ENCODE measurements at places on chromosomes 5 and 9. TPM values are rescaled to one million over a fixed set of nuclear protein-coding genes. Genes with fewer than 3 reads are reported as not detected.

GRCh38 chr9:134267305-134267880 is 58.9 kb upstream of the RXRA start:
- H3K27me3 ChIP-seq: no peaks in the 10 kb centered on the region
- no peaks in the 10 kb centered on the region for H3K36me3 ChIP-seq
- peak overlapping the region; percentile 57 for H3K27ac ChIP-seq
- H3K4me3 ChIP-seq: no peak overlapping the region

DNA sequence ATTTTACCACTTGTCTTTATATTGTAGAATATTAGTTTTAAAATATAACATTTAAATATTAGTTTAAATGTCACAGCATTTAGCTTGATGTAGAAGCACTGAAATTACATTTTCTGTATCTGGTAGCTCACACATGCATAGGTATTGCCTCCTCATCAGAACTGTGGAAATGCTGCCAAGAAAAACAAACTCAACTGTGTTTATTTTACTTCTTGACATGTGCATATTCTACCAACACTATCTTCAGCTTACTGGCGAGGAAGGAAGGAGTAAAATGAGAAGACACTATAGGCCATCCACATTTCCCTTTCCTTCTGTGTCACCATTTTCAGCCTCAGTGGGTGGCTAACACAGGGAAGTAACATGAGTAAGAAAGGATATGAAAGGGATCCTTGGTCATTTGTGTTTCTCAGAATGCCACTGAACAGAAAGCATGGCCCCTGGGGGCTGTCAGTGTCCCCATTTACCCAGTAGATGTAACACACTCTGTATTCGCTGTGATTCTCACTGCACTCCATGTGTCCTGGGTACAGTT is 81.0 kb upstream of the HTR4 start:
- no peaks in the 10 kb centered on the region for H3K36me3 ChIP-seq
- no peaks in the 10 kb centered on the region for H3K27me3 ChIP-seq
- DNase-seq: no peak
- no peak overlapping the region for H3K4me3 ChIP-seq
- peaks cover 21% of the 10 kb centered on the region for H3K4me1 ChIP-seq

DNA sequence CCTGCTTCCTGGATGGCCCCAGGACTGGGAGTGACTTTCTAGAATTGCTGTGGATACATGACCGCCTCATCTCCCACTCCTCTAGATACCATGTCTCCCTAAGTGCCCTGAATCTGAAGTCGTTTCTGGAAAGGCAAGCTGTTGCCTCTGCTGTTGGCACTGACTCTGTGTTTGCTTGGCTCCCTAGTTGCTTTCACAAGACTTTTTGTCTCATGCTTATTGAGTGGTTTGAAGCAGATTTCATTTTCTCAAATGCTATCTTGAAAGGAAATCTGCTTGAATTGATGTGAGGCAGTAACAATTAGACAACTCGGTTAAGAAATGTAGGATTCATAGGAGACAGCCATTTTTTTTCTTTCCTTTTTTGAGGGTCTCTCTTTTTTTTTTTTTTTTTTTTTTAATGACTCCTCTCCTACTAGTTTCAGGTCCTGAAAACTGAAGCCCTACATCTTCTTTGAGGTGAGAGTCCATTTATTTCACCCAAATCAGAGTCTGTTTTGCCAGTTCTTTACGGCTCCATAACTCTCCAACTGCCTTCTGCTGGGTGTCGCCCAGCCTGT is 65.9 kb downstream of the PRDM6 start:
- no peak overlapping the region for H3K27ac ChIP-seq
- no peaks in the 10 kb centered on the region for H3K36me3 ChIP-seq
- no peak overlapping the region for H3K4me3 ChIP-seq
- H3K27me3 ChIP-seq: no peaks in the 10 kb centered on the region

DNA sequence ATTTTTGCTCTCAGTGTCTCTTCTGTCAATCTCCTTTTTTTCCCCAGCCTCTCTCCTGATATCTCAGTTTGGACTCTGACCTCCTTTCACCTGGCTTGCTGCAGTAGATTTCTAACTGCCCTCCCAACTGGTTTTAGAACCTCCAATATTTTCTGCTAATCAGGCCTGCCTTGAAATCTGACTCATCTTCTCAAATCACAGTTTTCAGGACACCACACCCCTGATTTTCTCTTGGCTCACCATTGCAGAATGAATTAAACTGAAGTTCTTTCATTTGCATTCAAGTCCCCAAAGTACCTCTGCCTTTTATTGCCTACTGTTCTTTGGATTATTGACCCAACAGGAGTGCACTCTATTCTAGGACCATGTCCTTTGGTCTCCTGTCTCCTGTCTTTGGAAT is 310.4 kb upstream of the TRPC7 start:
- H3K4me1 ChIP-seq: no peaks in the 10 kb centered on the region
- H3K36me3 ChIP-seq: no peaks in the 10 kb centered on the region
- no peak overlapping the region for H3K27ac ChIP-seq
- H3K27me3 ChIP-seq: peaks cover 21% of the 10 kb centered on the region
- H3K4me3 ChIP-seq: no peak overlapping the region

- H3K4me3 ChIP-seq: no peak overlapping the region
- no peaks in the 10 kb centered on the region for H3K4me1 ChIP-seq
- no peak for DNase-seq
- no peaks in the 10 kb centered on the region for H3K27me3 ChIP-seq
- H3K27ac ChIP-seq: no peak overlapping the region
Measured at GRCh38 chr5:170173227-170173626, 59.6 kb upstream of the C5orf58 start.

DNA sequence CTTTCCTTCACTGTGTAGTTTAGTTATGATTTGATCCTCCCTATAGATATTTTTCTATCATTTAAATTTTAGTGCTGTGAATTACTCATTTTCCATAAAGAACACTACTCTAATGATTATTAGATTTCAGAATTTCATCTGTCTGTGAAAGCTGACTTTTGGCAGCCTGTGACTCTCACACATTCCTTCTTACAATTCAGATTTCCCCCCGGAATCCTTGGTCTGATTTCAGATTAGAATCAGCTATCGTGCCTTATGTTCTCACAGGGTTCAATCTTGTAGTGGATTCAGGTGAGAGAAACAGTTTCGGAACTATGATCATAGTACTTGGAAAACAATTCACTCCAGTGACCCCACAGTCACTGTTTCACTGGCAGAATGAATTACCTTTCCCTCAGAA is 26.2 kb downstream of the ZNF474 start:
- no peaks in the 10 kb centered on the region for H3K36me3 ChIP-seq
- H3K4me1 ChIP-seq: no peaks in the 10 kb centered on the region
- H3K27me3 ChIP-seq: no peaks in the 10 kb centered on the region
- no peak overlapping the region for H3K4me3 ChIP-seq
- H3K27ac ChIP-seq: no peak overlapping the region

GRCh38 chr5:133990396-133990795 is 14.4 kb downstream of the VDAC1 start:
- no peak overlapping the region for H3K27ac ChIP-seq
- no peaks in the 10 kb centered on the region for H3K27me3 ChIP-seq
- H3K4me1 ChIP-seq: peaks cover 62% of the 10 kb centered on the region
- H3K36me3 ChIP-seq: peaks cover 19% of the 10 kb centered on the region
- no peak for DNase-seq
- H3K4me3 ChIP-seq: no peak overlapping the region

GRCh38 chr5:66849803-66850202 is 253.6 kb downstream of the MAST4 start:
- no peaks in the 10 kb centered on the region for H3K36me3 ChIP-seq
- H3K4me1 ChIP-seq: peaks cover 44% of the 10 kb centered on the region
- DNase-seq: no peak
- H3K27me3 ChIP-seq: no peaks in the 10 kb centered on the region
- H3K27ac ChIP-seq: no peak overlapping the region

DNA sequence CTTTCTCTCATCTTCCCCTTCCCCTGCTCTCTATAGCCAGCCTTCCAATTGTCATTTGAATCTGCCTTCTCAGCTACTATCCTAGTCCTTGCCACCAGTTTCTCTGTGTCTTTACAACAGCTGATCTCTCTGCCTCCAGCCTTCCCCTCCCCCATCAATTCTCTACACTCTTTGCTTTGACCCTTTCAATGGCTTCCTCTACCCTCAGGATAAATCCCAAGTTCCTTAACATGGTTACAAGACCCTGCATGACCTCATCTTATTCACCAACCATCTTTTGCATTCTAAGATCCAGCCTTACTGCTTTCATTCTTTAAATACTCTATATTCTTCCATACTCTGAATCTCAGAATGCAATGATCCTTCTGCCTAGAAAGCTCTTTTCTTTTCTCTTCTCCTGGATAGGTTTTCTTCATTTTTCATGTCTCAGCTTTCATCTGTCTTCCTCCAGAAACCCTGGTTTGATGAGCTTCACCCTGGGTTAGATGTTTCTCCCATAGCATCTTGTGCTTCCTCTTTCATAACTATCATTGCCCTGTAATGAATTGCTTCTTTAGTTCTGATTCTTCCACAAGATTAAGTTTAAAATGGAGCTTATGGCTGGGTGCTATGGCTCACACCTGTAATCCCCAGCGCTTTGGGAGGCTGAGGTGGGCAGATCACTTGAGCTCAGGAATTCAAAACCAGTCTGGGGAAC is 58.6 kb upstream of the ZSWIM6 start:
- no peak overlapping the region for H3K4me3 ChIP-seq
- H3K36me3 ChIP-seq: no peaks in the 10 kb centered on the region
- H3K27me3 ChIP-seq: no peaks in the 10 kb centered on the region
- no peaks in the 10 kb centered on the region for H3K4me1 ChIP-seq
- no peak for DNase-seq
- no peak overlapping the region for H3K27ac ChIP-seq

DNA sequence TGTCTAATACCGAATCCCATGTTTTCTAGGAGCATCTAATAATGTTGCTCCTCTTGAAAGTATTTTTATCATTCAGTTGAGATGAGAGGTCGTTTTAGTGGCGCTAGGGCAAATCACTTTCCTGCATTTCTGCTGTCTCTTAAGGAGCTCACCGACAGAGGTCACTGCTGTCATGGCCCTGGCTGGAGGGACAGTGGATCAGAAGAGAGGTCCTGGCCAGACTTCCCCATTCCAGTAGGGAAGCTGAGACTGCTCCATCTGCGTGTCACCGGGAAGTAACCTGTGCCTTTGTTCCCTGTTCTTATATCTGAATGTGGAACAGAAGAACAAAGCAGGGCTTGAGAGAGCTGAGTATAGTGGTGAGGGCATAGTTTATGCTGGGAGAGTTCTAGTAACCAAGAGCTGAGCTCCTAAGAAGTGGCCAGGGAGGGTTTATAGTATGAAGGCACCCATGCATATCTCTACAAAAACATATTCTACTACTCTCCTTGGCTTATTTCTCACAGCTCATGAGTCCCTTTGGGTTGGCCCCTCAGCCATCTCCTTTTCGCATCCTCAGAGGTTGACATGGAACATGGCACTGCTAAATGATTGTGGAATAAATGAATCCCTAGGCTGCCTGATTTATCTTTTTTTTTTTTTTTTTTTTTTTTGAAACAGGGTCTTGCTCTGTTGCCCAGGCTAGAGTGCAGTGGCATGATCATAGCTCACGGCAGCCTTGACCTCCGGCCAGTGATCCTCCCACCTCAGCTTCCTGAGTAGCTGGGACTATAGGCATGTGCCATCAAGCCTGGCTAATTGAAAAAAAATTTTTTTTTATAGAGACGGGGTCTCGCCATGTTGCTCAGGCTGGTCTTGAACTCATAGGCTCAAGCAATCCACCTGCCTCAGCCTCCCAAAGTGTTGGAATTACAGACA is 27.2 kb downstream of the ATP6V0E1 start:
- peak; percentile 71 for DNase-seq
- H3K4me1 ChIP-seq: peaks cover 50% of the 10 kb centered on the region
- no peaks in the 10 kb centered on the region for H3K36me3 ChIP-seq
- no peak overlapping the region for H3K27ac ChIP-seq
- no peak overlapping the region for H3K4me3 ChIP-seq

GRCh38 chr9:70405808-70406433 is 8.5 kb downstream of the KLF9 start:
- H3K4me1 ChIP-seq: peaks cover 49% of the 10 kb centered on the region
- no peaks in the 10 kb centered on the region for H3K27me3 ChIP-seq
- H3K27ac ChIP-seq: peak overlapping the region; percentile 72
- no peak overlapping the region for H3K4me3 ChIP-seq
- peaks cover 3% of the 10 kb centered on the region for H3K36me3 ChIP-seq

SLCO4C1 gene
- total RNA-seq: 0.06 TPM

PCDHA13 gene
- total RNA-seq: not detected

CCNO gene
- total RNA-seq: not detected

CATSPER3 gene
- total RNA-seq: not detected

FBXO38 gene
- 35.1 TPM for total RNA-seq

All from heart left ventricle (tissue), 16 donors.